Fibroblast of skin of back (primary cell): ENCODE measurements at places on chromosomes 5 and 9.

- peak; percentile 6 for DNase-seq
These were observed 104.2 kb downstream of the RAPGEF6 start for GRCh38 chr5:131530706-131531331.

DNA sequence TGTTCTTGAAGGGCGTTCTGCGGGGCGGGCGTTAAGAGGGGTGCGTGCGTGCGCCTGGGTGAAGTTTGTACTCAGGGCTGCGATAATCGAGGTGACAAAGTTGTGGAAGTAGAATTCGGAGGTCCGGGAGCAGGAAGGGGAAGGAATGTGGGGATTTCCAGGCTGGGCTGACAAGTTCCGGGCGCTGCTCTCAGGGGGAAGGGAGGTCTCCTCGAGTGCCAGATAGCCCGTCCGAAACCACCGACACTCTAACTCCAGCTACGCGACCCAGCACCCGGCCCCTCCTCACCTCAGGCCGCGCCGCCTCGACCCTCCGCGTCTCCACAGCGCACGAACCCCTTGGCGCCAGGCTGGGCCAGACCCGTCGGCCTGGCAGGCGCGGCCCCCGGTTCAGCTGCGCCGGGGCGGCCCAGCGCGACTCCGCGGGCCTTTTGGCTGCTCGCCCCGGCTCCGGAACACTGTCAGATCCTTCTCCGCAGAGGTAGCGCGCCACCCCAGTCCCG is at the start of gene IL6ST:
TSS of gene IL6ST (minus strand) at position 469 of the 503 bp plus-strand sequence. CDS start 18,685 bp downstream, outside the sequence.
- DNase-seq, result peak; percentile 78

- no peak for DNase-seq
These were observed 7.4 kb upstream of the CARD19 start for GRCh38 chr9:93088656-93089015.

DNA sequence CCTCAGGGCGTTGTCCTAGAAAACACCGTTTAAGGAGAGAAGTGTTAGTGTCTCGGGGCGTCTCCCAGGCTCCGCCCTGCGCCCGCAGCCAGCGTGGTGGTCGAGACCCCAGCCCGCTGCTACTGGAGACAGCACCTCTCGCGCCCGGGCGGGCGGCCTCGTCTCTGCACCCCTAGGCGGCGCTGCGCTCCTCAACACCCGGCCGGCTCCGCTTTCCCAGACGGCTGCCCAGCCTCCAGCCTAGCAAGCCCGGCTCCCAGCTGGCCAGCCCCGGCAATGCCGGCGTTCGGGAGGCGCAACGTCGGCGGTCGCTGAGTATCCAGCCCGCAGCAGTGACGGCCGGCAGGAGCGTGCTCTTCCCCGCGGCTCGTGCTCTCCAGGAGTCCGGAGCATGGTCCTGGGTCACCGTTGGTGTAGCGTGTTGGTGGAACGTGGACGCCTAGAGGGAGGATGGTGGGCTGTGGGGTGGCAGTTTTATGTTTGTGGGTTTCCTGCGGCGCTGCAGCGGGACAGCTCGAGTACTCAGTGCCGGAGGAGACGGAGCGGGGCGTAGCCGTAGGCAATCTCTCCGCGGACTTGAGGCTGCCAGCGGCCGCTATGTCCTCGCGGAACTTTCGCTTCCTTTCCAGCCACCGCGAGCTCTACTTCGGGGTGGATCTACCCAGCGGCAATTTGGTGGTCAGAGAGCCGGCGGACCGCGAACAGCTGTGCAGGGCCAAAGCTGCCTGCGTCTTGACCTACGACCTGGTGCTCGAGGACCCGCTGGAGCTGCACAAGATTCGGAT is 536 bp downstream of the PCDHAC1 start:
- peak; percentile 53 for DNase-seq

- DNase-seq, result no peak
These were observed 337.7 kb upstream of the KLF4 start for GRCh38 chr9:107827304-107827703.

DNA sequence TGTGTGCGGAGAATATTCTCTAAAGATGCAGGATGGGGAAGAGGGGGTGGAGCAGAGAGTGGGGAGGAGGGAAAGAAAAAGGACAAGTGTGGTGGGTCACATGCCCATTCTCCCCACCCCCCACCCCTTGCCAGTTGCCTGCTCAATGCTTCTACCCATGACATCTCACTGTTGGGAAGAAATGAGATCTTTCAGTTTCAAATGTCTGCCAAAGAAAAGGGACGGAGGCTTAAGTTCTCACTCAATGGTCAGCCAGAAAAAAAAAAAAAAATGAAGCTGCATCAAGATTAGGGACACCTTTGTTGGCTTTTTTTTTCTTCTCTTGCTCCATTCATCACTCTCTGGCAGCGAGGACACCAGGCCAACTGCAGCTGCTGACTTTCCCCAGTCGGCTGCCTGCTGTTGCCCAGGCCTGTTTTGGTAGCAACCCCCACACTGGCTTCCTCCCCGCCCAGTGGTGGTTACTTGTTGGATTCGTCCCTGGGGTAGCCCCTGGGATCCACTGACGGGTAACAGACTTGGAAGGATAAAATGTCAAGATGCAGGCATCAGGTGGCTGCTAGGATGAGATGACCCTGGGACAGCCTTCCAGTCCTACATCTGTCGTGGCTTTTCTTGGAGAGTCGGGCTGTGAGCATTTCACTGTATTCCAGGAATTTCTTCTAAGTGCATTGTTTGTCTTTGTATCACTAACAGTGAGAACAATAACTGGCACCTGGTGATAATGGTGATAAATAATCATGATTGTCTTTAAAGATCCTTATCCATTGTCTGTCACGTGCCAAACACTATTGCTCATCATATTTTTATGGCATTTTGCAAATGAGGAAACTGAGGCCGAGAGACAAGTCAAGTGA is 9.1 kb downstream of the WWC1 start:
- DNase-seq, result no peak

- peak; percentile 63 for DNase-seq
These were observed 439.0 kb downstream of the ENC1 start for GRCh38 chr5:74201334-74202081.

DNA sequence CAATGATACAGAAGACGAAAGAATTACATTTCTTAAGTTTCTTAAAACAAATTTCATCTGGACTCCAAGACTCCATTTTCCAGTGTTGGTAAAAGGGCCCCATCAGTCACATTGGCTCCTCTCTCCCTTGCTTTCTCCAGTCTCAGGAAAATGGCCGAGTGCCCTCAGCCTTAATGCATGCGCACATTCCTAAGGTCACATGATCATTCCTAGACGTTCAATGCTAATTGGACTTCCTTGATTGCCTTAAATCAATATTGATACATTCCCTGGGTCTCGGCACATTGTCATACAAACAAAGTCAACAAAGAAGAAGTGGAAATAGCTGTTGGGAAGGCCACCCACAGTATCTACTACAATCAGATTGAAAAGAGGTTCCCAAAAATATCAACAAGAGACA is 413.6 kb upstream of the GRAMD2B start:
- DNase-seq, result no peak

DNA sequence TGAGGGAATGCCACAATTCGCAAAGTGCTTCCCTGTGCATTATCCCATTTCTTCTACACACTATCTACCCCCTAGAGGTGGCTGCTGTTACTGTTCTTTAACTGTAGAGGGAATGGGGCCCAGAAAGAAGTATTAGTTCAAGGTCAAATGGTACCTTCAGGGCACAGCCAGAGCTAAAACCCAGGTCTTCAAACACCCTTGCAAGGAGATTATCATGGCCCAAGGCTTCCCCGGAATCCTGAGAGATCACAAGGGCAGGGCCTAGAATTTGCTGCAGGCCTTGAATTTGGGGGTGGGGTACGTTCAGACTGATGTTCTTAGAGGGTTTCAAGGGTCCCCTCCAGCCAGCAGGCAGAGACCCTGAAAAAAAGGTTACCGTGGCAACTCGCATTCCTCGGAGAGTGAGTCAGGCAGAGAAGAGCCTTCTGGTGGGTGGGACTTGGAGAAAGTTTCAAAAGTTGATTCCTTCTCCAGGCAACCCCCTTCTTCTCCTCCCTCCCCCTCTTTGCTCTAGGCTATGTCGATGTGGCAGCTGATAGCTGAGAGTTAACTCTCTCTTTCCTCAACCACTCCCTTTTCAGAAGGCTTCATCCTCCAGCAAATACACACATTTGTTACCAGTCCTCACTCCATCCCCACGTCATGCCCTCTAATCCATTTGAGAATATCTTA is 1.9 kb downstream of the SPARC start:
- DNase-seq, result peak; percentile 98

- DNase-seq, result no peak
These were observed 32.1 kb upstream of the RICTOR start for GRCh38 chr5:39106322-39106721.

DNA sequence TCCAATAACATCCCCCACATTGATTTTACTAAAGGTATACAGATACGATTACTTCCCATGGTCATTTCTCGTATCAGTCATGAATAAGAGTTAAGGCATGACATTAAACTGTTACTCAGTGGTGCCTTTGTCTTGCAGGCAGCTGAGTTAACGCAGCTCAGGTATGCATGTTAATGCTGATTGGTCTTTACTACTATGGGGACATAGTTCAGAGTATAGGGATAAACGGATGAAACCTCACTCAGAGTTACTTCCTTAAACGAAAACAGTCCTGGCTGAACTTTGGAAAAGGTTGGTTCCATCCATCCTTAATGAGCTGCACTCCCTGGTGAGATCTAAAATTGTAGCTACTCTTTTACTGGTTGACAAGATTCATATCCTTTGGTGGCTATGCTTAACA is 87.0 kb downstream of the ACTL7B start:
- no peak for DNase-seq
